CD4-positive, alpha-beta T cell treated with Interleukin-1 beta for 1 hour (primary cell): ENCODE measurements at places on chromosomes 3 and 15.

DNA sequence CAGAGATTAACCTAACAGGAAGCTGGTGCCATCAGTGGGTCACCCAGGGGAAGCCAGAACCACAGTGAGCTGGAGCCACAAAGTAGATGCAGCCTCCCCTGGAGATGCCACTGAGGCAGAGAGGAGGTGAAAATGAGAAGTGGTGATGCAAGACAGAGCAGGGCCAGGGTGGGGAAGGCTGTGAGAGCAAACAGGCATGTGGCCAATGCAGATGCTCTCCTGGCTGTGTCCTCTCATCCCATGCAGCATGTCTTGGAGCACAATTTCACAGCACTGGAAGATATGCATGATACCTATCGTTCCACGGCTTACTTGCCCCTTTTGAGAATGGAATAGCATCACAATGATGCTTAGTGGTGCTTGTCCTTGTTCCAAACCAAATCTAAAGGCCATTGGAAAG, 126.3 kb downstream of the ABHD5 start:
- DNase-seq, result no peak

DNA sequence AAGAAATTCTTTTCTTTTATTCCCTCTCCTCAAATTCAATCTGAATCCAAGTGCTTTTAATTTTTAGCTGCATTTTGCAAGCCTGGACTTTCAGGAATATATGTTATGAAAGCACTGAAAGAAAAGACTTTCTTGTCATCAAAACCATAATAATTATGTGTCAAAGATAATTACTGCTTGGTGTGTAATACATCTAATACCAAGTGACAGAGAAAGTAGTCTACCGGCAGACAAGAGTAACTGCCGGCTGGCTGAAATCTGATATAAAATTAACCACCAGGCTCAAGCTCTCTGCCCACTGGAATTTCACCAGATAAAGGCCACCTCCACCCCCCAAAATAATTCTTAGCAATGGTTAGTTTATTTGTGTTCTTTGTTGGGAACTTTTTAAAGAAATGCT, 220.9 kb upstream of the CDIN1 start:
- DNase-seq, result no peak

DNA sequence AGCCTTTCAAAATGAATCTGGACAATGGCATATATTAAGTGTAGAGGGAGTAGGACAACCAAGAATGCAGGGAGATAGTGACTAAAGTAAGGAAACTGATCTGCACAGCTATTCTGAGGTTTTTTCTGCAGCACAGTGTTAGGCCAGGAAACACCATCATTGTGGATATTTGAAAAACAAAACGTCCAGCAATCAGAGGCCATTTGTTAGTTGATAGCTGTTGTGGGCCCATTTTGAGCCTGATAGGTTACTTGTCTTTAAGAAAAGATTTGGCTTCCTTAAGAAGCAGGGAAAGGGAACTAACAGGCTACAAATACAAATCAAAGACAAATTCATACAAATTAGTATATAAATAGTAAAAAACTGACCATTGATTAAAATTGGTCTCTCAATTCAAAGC, 375.8 kb upstream of the ARL6 start:
- DNase-seq, result no peak

- no peak for DNase-seq
These were observed 27.5 kb downstream of the BTLA start for GRCh38 chr3:112471596-112472325.

- peak; percentile 73 for DNase-seq
These were observed 75.9 kb upstream of the VGLL4 start for GRCh38 chr3:11719406-11720303.
